ENCODE measurements at places on chromosomes 5 and 9.

- DNase-seq: no peak
Measured at GRCh38 chr9:38431116-38431515, 6.9 kb upstream of the IGFBPL1 start.

- no peak for DNase-seq
Measured at GRCh38 chr9:134895097-134895496, 14.5 kb downstream of the FCN2 start.

- no peak for DNase-seq
Measured at GRCh38 chr5:135878156-135878620, 17.5 kb downstream of the IL9 start.

GRCh38 chr5:67308988-67309688 lies 112.5 kb upstream of the CD180 start:
- no peak for DNase-seq

- DNase-seq: peak; percentile 39
Measured at GRCh38 chr5:61330845-61331406, 1.1 kb upstream of the ZSWIM6 start.

DNA sequence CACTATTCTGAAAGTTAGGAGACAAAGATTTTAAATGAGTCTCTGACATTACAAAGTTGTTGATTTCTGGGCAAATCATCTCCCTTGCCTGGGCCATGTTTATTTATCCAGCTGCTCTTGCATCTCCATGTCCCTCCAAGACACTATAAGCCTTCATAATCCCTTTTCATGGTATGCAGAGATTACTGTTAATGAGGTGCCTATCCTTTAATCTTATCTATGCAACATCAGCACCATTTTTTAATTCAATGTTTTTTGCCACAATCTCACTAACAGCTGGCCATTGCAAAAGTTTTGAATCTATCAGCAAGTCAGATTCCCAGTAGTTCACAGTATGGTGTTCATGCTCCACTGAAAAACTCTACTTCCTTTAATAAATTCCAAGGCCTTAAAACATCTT lies 108.5 kb upstream of the PTPRD start:
- no peak for DNase-seq
